AG20443 (cell line): ENCODE measurements at places on chromosomes 11 and 22.

DNA sequence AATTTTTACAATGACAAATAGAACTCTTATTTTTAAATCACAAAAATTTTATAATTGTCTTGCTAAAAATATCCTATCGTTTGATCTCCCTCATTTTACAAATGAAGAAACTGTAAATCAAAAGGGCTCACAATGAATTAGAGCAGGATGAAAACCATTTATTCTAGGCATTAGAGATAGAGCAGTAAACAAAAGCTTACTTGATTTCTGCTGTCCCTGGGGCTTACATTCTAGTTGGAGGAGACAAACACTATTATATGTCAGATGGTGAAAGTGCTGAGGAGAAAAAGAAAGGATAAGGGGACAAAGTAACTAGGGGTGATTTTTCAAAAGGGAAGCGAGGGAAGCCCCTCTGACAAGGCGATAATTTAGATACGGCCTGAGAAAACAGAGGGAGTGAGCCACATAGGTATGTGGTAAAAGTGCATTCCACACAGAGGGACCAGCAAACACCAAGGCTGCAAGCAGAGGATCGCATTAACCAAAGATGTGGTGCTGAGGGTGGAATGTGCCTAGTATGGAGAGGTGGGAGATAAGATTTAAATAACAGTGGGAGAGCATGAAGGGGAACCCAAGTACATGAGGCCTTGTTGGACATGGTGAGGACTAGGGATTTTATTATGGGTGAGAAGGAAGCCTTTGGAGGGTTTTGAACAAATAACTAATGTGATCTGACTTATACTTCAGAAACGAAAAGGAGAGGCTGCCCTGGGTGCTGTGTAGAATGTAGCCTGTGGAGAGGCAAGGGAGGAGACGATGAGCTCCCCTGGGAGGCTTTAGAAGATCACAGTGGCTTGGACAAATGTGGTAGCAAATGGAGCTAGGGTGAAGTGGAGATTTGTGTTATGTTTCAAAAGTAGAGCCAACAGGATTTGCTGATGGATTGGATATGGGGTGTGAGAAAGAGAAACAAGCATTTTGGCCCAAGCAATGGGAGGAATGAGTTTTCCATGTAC, 62.1 kb downstream of the PDHX start:
- DNase-seq = no peak

DNA sequence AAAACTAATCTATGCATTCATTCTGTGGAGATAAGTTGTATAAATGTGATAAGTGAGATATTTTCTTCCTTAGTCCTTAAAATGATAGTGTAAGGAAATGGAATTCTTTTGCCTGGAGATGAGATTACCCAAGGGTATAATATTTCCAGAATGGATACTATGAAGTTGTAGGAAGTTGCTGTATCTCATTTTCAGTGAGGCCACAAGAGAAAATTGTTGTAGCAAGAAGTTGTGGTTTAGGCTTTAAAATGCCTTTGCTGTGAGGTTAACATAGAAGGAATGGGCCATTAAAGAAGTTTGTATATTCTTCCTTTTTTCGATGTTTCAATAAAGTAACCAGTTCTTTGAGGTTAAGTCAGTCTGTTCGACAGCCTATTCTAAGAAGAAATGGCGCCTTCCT, 50.7 kb upstream of the LIN7C start:
- peak; percentile 17 for DNase-seq

DNA sequence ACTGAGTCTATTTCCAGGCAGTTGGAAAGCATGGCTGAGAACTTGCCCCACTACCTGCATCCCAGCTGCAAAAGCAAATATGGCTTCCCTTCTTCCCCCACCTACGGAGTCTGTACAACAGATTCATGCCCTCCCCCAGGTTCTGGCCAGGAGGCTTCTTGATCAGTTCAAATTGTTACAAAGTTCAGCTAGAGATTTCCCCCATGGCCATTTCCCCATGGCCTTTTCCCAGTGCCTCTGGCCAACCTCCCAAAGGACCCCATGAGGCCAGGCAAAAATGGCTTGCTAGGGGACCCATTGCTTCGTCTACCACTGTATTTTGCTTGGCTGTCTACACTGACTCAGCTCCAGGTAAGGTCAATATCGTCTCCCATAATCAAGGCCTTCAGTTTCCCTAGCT, 203.3 kb downstream of the DLG2 start:
- DNase-seq = no peak

GRCh38 chr11:77113382-77114088, 10.9 kb downstream of the OMP start:
- DNase-seq = peak; percentile 61

- no peak for DNase-seq
Observed at GRCh38 chr11:76660533-76661305, 9.8 kb downstream of the LRRC32 start.

DNA sequence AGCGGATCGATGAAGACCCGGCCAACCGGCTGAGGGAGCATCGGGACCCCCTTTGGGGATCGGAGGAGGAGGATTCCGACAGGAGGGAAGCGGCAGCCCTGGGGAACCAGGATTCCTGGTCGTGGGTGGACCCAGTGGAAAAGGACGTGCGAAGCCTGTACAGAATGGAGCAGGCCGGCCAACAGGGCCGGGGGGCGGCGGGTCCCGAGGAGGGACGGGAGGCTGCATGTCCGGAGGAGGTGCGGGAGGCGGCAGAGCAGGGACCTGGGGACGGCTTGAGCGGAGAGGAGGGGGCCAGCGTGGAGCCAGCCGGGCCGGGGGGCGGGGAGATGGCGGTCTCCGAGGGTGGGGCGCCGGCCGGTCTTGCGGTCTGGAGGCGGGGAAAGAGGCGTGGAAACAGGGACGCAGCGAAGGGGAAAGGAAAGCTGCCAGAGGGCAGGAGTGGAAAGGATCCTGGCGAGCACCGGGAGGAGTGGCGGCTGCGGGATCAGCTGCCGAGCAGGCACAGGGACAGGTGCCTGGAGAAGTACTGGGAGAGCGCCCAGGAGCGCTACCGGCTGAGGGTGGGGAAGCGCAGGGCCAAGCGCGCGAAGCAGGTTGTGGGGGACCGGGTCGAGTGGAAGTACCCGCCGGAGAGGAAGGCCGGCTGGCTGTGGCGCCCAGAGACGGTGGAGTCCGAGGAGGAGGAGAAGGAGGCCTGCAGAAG, at the start of gene ANO5:
TSS of gene ANO5 (plus strand) at position 444 of the 706 bp plus-strand sequence. CDS start 408 bp downstream, outside the sequence.
- peak; percentile 23 for DNase-seq

DNA sequence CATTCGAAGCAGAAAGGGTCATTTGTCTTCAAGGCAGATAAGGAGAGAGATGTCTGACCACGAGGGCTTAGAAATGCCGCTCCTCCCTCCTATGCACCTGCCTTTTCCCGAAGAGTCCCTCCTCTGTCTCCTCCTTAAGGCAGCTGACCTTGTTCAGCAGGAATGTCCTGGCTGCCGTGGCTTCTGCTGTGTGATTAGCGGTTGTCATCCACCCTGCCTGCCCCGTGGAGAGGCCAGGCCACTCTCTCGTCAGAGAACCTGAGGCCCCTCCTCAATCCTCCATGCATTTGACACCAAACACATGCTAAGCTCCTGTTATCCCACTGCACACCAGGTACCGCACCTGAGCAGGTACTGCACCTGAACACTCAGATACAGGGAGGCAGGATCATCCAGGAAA, 834.6 kb downstream of the TBC1D22A start:
- DNase-seq = no peak

DNA sequence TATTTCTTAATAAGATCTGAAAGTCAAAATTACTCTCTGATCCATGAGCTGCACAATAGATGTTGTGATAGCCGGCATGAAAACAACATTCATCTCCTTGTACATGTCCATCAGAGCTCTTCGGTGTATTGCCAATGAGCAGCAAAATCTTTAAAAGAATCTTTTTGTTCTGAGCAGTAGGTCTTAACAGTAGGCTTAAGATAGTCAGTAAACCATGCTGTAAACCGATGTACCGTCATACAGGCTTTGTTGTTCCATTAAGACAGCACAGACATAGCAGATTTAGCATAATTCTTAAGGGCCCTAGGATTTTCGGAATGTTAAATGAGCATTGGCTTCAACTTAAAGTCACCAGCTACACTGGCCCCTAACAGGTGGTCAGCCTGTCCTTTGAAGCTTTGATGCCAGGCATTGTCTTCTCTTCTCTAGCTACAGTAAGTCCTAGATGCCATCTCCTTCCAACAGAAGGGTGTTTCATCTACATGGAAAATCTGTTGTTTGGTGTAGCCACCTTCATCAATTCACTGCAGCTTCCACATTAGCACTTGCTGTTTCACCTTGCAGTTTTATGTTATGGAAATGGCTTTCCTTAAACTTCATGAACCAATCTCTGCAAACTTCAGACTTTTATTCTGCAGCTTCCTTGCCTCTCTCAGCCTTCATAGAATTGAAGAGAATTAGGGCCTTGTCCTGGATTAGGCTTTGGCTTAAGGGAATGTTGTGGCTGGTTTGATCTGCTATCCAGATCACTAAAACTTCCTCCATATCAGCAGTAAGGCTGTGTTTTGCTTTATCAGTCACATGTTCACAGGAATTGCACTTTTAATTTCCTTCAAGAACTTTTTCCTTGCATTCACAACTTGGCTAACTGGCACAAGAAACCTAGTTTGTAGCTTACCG, 28.4 kb downstream of the RRP8 start:
- no peak for DNase-seq

GRCh38 chr11:32087597-32087996, 3.3 kb upstream of the RCN1 start:
- peak; percentile 52 for DNase-seq

- peak; percentile 34 for DNase-seq
Observed at GRCh38 chr11:78350646-78351165, 66.9 kb downstream of the GAB2 start.

DNA sequence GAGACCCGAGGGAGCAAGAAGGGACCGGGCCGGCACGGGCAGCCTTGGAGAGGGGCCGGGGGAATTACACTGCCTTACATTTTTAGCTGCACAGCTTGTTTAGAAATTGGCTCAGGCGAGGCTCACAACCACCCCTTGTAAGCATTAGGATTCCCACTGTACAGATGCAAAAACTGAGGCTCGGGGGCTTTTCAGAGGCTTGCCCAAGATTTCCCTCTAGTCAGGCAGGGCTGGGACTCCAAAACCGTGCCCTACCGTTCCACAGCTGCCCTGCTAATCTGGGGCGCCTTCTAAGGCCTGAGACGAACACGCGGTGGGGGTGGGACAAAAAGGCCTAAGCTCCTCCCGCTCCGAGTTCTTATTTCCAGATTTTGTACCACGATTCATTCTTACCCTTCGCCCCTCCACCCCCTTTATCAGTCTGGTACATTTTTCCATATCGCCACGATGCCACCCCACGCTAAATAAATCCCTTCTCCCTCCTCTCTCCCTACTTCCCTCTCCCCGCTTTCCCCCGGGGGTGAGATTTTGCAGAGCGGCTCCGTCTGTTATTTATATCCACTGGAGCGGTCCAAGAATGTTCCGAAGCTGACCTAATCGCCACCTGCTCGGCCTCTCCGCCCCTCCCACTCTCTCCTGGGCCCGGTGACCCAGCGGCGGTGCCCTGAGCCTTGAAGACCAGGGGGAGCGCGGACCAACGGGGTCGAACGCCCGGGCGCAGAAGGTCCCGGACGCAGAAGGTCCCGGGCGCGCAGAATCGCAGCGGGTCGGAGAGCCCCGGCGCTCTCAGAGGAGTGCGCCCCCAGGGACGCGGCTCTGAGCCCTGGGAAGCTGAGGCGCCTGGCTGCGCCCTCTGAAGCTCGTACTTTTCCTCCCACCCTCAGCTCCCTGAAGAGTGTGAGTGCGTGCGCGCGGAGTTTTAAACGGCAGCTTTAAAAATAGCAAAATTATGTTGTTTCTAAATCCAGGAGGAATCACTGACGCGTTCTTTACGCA, 764 bp upstream of the PACSIN3 start:
- peak; percentile 40 for DNase-seq

DNA sequence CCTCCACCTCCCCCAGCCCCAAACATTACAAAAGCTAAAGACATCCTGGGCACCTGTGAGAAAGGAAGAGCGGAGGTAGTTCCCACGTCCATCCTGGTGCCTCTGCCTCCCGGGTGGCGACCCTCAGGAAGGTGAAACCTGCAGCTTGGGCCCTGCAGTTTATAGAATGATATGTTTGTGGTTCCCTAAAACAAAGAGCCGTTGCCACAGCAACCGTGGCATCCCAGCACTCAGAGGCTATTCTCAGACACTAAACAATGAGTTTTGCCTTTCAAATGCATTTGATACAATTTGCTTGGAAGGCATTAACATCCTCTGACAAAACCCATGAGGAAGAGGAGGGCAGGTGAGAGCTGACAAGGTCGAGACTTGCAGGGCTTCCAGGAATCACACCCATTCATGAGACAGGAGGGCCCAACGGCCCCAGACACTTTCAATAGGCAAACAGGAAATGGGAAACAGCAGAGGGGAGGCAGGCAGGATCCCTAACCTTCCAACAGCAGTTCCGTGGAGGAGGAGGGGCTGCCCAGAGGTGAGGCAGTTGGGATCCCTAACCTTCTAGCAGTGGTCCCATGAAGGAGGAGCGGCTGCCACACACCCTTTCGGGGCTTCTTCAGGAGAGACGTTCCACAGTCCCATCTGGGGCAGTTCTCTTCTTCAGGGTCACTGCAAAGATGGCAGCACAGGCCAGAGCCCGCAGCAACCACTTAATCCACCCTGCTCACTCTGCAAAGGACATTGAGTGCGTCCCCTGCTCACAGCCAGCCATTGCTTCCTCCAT, 379.2 kb downstream of the SHANK2 start:
- DNase-seq = no peak

DNA sequence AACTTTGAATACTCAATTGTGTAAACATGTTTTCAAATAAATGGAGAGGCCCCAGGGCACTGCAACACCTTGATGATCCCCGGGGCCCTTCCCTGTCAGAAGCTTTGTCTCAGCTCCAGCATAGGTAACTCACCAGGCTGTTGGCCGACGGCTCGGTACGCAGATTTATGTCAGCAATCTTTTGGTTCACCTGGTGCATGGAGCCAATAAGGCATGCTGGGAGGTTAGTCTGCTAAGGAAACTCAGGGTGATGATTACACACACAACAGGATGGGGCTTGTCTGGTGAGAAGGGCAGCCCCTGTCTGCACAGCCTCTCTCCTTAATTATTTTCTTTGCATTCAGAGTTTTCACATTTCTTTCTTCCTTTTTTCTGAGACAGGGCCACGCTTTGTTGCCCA, 10.8 kb downstream of the FAM227A start:
- DNase-seq = no peak

DNA sequence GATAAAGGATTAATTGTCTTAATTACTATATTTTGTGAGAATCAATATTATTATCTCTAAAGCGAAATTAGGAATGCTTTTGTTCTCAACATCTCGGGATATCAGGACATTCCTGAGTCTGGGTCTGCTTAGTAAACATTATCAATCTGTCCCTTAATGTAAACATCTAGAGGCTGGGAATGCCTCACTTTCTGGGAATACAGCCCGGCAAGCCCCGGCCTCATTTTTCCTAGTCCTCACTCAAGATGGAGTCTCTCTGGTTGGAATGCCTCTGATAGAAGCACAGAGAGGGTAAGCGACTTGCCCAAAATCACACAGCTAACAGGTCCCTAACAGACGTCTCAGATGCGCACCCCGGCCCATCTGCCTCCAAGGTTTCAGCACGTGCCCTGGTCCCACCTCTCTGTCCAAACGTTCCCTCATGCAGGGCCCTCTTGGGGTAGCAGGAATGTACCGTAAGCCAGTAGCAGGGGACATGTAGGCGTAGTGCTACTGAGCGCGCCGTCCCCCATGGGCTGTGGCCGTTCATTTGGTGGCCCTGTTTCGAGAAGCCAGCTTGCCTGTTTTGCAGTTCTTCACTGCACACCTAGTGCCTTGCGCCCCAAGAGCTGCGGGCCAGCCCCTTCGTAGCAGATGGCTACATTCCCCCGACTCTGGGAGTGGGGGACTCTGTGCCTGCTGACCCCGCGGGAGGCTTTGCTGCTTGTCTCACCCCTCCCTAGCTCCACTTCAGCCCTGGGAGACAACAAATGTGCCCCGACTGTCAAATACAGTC, 62.2 kb upstream of the FADD start:
- no peak for DNase-seq
